Activated B cell treated with CpG ODN at 0.5 μM for 24 hours (primary cell): ENCODE measurements at places on chromosomes 5 and 9.

GRCh38 chr9:76592974-76593347 lies 134.0 kb downstream of the GCNT1 start:
- H3K4me3 ChIP-seq = no peak overlapping the region
- DNase-seq = no peak
- H3K27me3 ChIP-seq = peaks cover 2% of the 10 kb centered on the region
- H3K36me3 ChIP-seq = no peaks in the 10 kb centered on the region

DNA sequence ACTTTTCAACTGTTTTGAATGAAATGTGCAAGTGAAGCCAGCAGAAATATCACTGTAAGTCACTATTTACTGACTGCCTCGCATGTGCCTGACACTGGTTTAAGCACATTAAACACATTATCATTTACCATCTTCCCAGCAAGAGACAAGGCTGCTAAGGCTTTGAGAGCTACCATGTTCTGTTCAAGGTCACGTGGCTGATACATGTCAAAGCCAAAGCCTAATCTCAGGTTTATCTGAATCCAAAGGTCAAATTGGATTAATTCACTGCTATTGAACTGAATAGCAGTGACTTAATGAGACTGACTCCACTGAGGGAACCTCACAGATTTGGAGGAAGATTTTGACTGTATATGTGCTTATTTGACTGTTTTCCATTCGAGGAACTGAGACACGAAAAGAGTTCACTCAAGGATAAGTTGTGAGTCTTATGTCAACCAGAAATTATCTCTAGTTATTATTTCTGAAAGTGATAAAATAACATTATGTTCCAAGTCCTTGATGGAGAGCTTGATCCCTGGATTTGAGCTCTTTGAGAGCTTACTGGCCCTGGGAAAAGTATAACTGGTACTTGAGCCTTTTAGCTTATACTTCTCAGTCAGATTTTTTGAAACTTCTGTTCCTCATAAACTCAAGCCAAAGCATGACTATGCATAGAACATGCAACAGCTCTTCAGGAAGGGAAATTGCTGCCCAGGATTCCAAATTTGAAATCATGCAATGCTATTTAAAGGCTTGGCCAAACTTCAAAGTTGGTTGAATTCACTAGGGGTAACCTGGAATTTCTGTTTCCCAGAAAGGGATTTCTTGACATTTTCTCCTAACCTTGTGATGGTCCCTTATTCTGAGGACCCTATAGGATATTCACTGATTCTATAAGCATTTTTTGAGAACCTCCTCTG lies 23.4 kb upstream of the ARHGAP26 start:
- peaks cover 13% of the 10 kb centered on the region for H3K27me3 ChIP-seq
- no peak overlapping the region for H3K4me3 ChIP-seq
- DNase-seq = no peak
- no peak overlapping the region for H3K27ac ChIP-seq
- no peaks in the 10 kb centered on the region for H3K36me3 ChIP-seq
- no peaks in the 10 kb centered on the region for H3K4me1 ChIP-seq

GRCh38 chr5:98365126-98365525 lies 408.3 kb upstream of the RGMB start:
- H3K4me3 ChIP-seq = no peak overlapping the region
- DNase-seq = no peak
- no peaks in the 10 kb centered on the region for H3K36me3 ChIP-seq
- no peak overlapping the region for H3K27ac ChIP-seq

DNA sequence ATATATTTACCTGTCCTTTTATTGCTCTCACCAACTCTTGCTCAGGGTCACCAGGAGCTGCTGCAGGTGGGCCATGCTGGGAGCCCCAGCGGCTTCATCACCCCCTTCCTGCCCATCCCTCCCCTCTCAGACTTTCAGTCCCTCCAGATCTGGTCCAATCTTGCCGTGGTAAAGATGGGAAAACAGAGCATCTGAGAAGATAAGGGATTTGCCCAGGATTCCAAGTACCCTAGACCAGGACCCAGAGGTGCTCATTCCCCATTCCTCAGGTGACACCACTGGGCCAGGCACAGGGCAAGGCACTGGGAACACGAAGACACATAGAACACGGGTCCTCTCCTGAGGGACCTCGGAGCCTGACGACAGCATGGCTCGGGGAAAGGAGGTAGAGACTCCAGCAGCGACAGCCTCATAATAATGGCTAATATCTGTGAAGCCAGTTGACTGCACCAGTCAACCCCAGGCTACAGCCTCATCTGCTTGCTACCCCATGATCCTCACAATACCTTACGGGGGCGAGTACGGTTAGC lies 18.0 kb downstream of the TMOD1 start:
- no peaks in the 10 kb centered on the region for H3K4me1 ChIP-seq
- H3K27ac ChIP-seq = no peak overlapping the region
- H3K36me3 ChIP-seq = no peaks in the 10 kb centered on the region
- H3K27me3 ChIP-seq = peaks cover 29% of the 10 kb centered on the region
- DNase-seq = no peak
- no peak overlapping the region for H3K4me3 ChIP-seq

DNA sequence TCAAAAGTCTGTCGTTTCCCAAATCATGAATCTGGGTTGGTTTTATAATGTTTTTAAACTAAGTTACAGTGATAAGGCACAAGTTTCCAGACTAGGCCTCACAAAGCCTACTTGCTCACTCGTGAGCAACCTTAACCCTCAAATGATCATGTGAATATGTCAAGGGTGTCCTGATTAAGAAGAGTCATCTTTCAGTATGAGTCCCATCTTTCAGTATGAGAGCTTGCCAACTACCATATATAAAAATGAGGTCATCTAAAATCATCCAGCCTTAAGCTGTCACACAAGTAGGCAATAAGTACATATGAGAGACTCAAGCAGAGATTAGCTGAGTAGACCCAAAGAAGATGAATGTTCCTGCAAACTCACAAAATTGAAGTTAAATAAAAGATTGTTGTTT lies 668.4 kb upstream of the FAM174A start:
- no peaks in the 10 kb centered on the region for H3K27me3 ChIP-seq
- DNase-seq = no peak
- no peaks in the 10 kb centered on the region for H3K4me1 ChIP-seq
- no peak overlapping the region for H3K27ac ChIP-seq
